ENCODE measurements at places on chromosomes 6 and 20.

DNA sequence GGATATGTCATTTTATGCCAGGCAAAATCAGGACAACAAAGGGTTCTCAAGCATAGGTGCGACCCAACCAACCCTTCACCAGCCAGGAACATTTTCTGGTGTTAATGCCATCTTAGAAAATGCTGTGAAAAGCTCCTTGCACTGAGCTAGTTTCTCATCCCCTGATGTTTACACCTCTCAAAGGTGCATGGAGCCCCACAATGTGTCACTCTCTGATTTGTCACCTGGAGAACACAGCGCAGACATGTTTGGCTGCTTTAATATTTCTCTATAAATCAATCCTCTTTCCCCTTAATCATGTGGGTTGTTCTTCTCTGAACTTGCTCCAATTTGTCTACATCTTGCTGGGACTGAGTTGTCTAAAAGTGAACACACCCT lies 244.3 kb downstream of the TSHZ2 start:
- DNase-seq, result no peak

DNA sequence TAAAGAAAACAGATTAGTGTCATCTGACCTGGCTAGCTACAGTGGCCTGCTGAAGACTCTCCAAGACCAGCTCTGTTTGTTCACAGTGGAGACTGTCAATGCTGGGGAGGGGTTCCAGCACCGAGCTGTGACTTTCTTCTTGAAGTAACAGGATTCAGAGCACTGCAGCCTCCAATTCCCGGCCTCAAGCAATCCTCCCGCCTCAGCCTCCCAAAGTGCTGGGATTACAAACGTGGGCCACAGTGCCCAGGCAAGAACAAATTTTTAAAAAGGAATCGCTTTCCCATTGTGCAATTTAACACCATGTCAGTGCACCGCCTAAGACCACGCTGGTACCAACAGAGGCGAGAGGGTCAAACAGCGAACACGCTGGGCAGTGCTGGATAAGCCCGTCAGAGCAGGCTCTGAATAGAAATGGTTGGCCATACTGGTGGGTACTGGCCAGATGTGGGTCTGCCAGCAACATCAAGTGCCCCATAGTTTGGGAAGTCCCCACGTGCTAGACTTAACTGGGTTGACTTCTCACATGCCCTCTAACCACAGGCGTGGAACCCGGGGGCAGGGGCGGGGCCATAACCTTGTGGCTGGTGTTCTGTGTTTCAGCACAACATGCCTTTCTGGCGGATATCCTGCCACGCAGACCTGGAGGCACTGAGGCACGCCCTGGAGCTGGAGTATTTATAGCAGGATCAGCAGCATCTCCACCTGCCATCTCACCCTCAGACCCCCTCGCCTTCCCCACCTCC lies 168.9 kb downstream of the ZMYND8 start:
- no peak for DNase-seq

- no peak for DNase-seq
Observed at GRCh38 chr20:44170816-44171410, 16.1 kb downstream of the JPH2 start.

DNA sequence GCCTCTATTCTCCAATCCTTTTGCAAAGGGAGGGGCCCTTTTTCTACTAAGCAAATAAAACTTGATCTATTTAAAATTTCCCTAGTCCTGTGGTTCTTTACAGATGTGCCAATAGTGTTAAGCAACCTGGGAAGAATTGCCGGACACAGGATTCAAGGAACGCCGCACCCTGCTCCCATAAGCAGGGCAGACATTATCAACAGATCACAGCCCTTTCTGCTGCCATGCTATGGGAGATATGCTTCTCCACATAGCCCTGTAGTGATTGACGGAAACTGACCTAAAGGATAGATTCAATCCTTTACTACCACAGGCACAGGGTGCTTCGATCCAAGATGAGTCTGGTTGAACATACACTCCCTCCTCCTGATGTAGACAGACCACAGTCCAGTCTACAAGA lies 118.4 kb upstream of the TRAF3IP2 start:
- DNase-seq, result no peak

DNA sequence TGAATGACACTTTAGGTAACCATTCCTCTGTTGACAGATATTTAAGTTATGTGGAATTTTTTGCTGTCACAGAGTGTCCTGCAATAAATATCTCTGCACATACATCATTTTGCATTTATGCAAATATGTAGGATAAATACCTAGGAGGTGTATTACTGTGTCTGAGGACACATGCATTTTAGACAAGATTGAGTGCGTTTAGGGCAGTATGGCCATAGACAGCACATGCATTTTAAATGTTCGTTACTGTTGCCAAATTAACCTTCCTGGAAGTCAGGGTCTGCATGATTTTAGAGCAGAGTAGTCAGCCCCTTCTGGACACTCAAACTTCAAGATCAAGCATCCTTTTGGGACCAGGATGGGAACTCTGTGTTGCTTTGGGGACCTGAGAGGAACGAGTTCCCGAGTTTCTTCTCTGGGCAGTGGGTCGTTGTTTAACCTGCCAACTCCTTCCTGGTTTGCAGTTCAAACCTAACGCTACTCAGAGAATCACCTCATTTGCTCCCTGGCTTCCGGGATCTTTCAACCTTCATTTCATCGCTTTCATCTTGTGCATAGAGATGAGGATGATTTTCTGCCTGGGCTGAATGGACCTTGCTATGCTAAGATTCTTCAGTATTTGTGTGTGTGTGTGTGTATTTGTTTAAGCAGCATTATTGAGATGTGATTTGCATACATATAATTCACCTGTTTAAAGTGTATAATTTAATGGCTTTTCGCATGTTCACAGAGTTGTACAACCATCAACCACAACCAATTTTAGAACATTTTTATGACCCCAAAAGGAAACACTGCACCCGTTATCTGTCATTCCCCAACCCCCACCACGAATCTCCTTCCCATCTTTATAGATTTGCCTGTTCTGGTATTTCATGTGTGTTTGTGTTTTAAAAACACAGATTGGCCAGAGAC lies 9.8 kb downstream of the BCAS4 start:
- no peak for DNase-seq

GRCh38 chr20:5746064-5746463 lies 4.1 kb upstream of the SHLD1 start:
- no peak for DNase-seq

DNA sequence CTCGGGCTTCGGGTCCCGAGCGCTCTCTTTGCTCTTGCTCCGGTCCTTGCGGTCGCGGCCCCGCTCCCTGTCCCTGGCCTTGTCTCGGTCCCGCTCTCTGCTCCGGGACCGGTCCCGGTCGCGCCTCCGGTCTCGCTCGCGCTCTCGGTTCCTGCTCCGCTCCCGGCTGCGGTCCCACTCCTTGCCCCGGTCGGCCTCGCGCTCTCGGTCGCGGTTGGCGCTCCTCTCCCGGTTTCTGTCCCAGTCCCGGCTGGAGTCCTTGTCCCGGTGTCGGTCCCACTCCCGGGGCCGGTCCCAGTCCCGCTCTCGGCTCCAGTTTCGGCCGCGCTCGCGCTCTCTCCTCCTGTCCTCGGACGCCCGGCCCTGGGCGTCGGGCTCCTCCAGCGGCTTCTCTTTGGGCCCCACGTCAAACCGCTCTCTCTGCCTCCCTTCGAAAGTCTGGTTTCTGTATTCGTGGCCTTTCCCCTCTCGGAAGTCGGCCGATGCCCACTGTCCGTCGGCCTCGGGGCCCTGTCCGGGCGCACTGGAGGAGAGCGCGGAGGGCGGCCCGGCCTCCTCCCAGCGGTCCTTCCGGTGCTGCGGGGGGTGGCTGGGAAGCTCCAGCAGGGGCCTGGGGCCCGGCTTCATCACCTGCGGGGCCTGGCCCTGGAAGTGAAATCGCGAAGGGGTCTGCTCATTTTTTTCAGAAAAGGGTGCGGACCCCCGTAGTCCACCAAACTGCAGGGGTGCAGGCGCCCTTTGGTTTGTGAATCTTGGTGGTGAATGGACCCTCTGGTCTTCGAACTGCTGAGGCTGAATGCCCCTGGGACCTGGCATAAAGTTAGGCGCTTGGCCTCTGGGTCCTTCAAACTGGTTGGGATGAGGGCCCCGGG lies 17.9 kb upstream of the TCFL5 start:
- DNase-seq, result no peak

Data from stimulated activated naive B cell treated with anti-CD40 and anti-IgM and Interleukin-4, amounts not matched to agents 10 μg/mL and 1 μg/mL and 100 μg/mL, for 72 hours (primary cell).